ENCODE measurements at places on chromosomes 12 and 14.

DNA sequence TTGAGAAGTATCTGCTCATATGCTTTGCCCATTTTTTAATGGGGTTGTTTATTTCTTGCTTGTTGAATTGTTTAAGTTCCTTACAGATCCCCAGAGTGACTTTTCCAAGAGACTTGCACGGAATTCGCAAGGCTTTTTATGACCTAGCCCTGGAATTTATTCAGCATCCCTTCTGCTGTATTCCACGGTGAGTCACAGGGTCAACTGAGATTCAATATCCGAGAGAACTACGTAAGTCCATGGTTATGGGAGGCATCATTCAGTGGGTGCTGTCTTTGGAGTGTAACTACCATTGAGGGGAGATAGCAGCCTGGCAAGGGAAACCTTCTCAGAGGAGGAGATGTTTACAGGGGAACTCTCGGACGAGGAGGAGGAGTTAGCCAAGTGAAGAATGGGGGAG, 20.9 kb upstream of the GPRC5A start:
- DNase-seq: peak; percentile 94

DNA sequence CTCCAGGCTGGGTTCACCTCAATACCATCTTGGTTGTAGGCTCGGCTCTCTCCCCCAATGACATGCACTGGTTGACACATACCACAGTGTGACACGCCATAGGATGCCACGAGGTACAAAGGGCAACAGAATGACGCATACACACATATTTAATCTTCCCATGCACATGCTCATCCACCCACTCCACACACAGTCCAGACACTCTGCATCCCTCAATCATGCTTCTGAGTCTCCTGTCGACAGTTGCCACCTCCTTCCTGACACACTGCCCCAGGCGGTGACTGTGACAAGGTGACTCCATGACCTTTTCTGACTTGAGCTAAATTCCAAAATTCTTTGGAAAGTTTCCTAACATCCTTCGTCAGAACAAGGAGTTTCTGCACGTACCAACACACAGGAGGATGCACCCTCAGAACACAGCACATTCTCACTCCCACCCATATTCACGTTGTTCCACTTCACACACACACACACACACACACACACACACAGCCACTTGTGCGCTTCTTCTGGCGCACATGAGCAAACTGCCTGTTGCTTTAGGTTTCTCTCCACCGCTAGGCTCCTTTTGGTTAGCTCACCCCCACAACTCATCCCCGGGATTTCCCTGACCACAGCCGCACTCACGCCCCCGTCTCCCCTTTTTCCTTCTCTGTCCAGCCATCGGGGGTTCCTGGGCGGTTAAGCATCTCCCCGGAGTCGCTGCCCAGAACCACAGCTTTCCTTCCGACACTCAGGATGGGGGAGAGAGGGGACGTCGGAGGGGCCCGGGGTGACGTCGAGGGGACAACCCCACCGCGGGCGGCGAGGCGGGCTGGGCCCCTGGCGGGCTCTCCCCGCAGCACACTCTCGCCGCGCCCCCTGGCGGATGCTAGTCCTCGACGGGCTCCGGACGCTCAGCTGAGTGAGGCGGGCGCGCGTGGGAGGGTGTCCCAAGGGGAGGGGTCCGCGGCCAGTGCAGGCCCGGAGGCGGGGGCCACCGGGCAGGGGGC, 536 bp upstream of the WNT1 start:
- no peak for DNase-seq

DNA sequence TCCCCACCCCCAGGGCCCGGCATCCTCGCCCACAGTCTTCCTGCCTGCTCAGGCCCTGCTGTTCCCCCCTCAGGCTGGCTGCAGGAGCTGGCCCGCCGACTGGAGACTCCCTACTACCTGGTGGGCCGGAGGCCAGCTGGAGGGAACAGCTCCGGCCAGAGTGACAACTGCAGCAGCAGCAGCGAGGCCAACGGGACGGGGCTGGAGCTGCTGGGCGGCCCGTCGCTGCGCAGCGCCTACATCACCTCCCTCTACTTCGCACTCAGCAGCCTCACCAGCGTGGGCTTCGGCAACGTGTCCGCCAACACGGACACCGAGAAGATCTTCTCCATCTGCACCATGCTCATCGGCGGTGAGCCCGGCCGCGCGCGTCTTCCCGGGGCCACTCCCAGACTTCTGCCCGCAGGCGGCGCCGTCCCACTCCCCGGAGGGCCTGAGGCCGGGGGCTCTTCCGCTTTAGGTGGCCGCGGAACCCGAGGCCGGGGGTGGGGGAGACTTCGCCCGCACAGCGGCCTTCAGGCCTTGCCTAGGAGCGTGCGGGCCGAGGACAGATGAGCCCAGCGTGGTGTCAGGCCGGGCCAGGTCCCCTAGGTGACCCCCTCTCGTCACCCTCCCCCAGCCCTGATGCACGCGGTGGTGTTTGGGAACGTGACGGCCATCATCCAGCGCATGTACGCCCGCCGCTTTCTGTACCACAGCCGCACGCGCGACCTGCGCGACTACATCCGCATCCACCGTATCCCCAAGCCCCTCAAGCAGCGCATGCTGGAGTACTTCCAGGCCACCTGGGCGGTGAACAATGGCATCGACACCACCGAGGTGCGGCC, 10.2 kb downstream of the KCNH3 start:
- no peak for DNase-seq

DNA sequence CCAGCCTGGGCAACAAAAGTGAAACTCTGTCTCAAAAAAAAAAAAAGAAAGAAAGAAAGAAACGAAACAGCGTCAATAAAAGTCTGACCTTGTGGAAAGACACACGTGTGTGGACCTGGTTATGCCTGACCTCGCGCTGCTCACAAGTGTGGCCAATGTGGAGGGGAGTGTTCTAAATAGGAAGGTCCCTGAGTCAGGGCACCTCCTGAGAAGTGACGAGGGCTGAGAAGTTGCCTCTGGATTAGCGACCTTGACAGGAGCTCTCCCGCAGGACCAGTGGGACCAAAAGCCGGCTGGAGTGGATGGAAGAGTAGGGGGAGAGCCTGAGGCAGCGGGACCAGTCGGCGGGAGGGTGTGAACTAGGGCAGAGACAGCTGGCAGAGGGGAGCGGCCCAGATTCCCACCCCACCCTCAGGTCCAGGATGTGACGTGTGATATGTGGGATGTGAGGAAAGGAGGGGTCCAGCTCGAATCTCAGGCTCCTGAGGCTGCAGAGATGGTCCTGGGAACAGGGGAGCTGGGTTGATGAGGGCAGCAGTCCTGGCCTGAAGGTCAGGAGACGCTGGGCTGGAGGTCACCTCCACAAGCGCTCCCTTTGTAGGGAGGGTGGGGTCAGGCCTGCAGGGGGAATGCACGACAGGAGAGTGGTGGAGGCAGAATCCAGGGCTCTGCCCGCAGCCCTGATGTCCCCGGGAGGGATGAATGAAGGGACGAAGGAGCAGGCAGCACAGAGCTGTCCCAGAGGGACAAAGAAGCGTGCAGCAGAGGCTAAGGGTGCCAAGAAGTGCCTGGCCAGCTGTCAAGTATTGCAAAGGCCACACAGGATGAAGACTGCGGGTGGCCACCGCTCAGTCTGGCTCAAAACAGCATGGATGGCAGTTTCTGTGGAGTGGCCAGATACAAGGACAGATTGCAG, 24.8 kb upstream of the GPR68 start:
- DNase-seq: no peak

DNA sequence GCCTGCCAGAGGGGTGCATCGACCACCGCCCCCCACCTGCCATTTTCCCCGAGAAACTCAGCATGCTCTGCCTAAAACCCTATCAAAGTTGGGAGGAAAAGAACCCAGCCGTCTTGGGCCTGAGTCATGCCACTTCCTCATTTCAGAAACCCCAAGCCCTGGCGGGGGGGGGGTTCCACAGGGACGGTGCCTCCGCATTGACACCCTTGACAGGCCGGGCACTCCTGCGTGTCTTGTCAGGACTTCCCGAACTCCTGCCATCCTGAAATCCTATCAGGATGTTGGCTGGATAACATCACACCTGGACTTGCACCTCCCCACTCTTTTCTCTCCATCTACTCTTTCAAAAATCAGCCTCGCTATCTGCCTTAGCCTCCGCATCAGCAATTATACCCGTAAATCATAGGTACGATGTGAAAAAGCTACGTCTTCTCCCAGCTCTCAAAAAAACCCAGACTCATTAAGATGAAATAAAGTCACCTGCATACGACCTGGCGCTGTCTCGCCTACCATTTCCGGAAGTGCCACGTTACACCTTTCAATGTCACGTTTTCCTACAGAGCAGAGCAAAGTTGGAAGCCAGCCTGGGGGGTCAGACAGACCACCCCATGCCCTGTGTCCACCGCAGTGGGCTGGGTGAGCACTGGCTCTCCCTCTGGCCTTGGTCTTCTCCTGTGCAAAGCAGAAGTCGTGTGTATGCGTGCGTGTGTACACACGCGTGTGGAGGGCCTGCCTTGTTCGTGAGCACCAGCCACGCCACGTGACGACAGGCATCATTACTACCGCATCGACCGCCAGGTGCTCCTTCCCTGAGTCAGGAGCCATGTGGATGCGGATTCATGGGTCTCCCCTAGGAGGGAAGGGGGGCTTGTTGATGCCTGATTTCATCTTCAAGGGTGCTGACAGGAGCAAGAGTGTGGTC, 96.7 kb downstream of the RFLNA start:
- DNase-seq: no peak

- no peak for DNase-seq
Measured at GRCh38 chr14:53851394-53852090, 105.1 kb downstream of the BMP4 start.

GRCh38 chr14:76326918-76327689, 48.8 kb upstream of the ESRRB start:
- no peak for DNase-seq
